Caco-2 (cell line): ENCODE measurements at places on chromosomes 2 and 18. TPM values are rescaled to one million over a fixed set of nuclear protein-coding genes. Genes with fewer than 3 reads are reported as not detected.

The ITM2C gene
- total RNA-seq = 135 and 136 TPM in 2 replicates

The C2orf92 gene
- 9.4 and 10.2 TPM in 2 replicates for total RNA-seq

GRCh38 chr2:53429901-53430300 lies 337.7 kb upstream of the CHAC2 start:
- H3K36me3 ChIP-seq = no peaks in the 10 kb centered on the region
- no peak overlapping the region for H3K27ac ChIP-seq
- no peak for DNase-seq
- H3K4me3 ChIP-seq = no peak overlapping the region
- H3K27me3 ChIP-seq = no peaks in the 10 kb centered on the region

DNA sequence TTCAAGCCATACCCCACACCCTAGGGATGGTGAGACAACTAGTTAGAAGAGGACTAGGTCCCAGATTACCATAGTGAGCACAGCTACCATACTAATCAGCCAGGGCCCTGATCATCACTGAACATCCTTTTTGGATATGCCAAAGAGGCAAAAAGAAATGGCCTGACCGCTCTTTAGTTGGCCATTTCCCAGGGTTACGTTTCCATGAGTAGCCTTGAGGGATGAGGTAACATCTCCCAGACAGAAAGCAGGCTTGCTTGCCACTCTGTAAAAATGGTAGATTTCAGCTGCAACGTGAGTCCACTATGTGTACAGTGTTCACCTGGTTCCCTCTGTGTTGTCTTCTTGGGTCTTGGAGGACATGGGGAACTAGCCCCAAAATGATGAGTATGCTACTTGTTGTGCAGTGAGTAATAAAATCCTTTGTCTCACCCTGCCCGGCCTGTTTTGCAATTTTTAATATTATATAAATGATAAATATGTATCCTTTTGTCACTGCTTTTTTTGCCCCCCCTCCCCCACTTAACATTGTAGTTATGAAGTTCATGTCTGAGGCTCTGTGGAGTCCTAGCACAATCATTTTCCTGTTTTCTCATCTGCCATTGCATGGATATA lies 8.9 kb upstream of the GALM start:
- no peak overlapping the region for H3K4me3 ChIP-seq
- DNase-seq = no peak
- H3K27me3 ChIP-seq = no peaks in the 10 kb centered on the region
- H3K4me1 ChIP-seq = peaks cover 8% of the 10 kb centered on the region; the same call in 1 of the 2 replicates
- no peak overlapping the region for H3K27ac ChIP-seq

DNA sequence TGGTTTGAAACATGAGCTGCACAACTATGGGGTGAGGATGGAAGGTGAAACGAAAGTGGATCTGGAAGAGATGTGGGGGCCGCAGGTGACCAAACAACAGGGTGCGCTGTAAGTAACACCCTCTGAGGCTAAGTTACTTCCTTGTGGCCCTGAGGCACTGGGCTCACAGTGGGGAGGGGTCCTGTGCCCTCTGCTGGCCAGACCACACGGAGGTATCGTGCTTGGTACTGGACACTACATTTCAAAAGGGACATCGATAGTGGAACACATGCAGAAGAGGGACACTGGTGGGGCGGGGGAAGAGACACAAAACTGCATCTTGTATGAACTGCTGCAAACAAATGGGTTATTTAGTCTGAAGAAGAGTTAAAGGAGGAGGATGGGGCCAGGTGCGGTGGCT lies 110.6 kb downstream of the CLIP4 start:
- no peak overlapping the region for H3K27ac ChIP-seq
- H3K4me1 ChIP-seq = no peaks in the 10 kb centered on the region
- H3K4me3 ChIP-seq = no peak overlapping the region
- no peak for DNase-seq
- H3K36me3 ChIP-seq = no peaks in the 10 kb centered on the region

DNA sequence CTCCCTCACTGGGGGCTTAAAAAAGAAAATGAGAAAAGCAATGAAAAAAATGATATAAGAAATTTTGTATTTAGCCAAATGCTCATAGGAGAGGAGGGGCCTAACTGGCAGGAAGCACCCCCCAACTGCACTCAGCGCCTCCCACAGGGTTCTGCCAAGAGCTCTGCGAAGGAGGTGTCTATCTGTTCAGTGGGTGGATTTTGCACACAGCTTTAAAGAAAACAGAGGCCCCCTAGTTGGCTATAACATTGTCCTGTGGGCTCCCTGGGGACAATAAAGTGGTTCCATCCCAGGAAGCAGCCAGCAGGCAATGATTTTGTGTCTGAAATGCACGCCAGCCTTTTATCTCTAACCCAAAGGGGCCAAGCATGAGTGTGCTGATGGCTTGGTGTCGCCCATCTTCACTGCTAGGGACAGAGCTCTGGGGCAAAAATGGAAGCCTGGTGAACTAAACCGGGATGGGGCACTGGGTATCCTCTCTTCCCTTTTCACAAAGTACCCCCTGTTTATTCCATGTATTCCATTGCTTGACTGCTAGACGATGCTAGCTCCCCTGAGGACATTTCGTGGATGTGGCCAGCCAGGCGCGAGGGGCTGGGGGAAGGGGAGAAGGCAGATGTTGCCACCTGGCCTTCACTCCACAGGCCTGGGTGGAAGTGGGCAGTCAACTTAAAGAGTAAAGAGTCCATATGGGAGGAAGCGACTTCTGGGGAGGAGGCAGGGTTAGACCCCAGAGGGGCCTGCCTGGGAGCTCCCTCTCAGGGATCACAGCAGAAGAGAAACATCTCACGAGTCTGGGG lies 205.7 kb downstream of the CYP26B1 start:
- no peak overlapping the region for H3K4me3 ChIP-seq
- no peaks in the 10 kb centered on the region for H3K36me3 ChIP-seq
- no peaks in the 10 kb centered on the region for H3K4me1 ChIP-seq
- H3K27ac ChIP-seq = no peak overlapping the region

GRCh38 chr2:63734510-63734909 lies 107.2 kb upstream of the UGP2 start:
- peaks cover 66% of the 10 kb centered on the region for H3K4me1 ChIP-seq
- peak; percentile 69 for DNase-seq
- H3K36me3 ChIP-seq = no peaks in the 10 kb centered on the region
- peak overlapping the region; percentile 87 for H3K27ac ChIP-seq
- no peaks in the 10 kb centered on the region for H3K27me3 ChIP-seq

The FOXI3 gene
- 0.14 TPM in 1 of 2 replicates, not detected in the other for total RNA-seq

DNA sequence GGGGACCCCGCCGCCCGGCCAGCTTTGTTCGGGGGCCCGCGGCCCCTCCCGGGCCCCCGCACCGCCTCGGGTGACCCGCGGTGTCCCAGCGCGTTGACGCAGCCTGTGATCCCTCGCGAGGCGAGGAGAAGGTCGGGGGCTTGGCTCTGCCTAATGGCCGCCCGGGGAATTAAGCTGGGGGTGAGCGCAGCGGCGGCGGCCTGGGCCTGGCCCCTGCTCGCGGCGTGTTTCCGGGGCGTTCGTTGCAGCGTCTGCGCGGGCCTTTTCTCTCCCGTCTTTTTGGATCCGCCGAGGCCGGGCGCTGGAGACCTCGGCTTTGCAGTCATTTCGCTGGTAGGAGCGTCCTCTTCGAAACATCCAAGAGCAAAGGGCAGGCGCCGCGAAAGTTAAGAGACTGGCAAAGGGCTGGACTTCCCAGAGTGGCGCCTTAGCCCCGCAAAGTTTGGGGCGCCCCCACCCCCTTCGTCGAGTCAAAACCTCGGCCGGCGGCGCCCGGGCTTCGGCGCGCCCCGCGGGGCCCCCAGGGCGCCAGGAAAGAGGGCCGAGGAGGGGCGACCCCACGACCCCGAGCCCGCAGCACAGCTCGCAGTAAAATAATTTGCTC lies 1.3 kb downstream of the SALL3 start:
- no peaks in the 10 kb centered on the region for H3K36me3 ChIP-seq
- no peak overlapping the region for H3K4me3 ChIP-seq
- H3K4me1 ChIP-seq = no peaks in the 10 kb centered on the region
- no peak for DNase-seq
- no peak overlapping the region for H3K27ac ChIP-seq

The KLHL29 gene
- total RNA-seq = 0.61 and 0.81 TPM in 2 replicates

DNA sequence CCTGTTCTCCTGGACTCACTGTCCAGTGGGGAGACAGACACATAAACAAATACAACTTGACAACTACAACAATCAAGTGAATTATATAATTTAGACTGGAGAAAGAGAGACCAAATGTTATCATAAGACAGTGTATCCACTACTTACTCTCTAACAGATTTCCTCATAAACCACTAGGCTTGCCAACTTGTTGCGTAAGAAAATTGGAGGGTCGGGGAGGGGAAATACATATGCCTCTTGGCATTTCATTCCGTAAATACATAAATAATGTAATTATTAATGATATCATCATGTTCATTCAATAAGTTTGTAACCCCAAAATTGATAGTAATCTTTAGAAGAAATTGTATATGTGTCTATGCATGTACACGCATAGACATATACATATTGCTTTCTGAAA lies 14.9 kb downstream of the RAB6D start:
- no peak overlapping the region for H3K4me3 ChIP-seq
- H3K4me1 ChIP-seq = no peaks in the 10 kb centered on the region
- H3K36me3 ChIP-seq = no peaks in the 10 kb centered on the region
- no peak for DNase-seq

- no peaks in the 10 kb centered on the region for H3K27me3 ChIP-seq
- no peak for DNase-seq
- H3K36me3 ChIP-seq = no peaks in the 10 kb centered on the region
These were observed 49.3 kb downstream of the CACNB4 start for GRCh38 chr2:152049541-152049940.

The TTN gene
- total RNA-seq = 9.3 and 11.0 TPM in 2 replicates

DNA sequence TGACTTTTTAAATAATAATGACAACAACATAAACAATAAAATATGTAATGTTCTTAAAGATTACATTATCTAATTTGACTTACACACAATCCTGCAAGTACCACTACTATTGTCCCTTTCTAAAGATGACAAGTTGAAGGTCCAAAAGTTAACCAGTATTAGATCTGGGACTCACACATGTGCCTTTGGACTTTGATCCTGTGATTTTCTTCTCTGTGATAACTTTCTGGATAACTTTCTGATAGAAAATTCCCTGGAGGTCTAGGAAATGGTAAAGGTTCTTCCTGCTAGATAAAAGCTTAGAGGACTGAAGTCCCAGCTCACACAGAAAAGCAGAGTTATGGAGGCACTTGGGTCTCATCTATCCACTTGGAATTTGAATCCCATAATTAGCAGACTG lies 311.9 kb upstream of the KLHL29 start:
- DNase-seq = no peak
- H3K27me3 ChIP-seq = no peaks in the 10 kb centered on the region
- peaks cover 24% of the 10 kb centered on the region for H3K4me1 ChIP-seq
- no peak overlapping the region for H3K27ac ChIP-seq
- H3K36me3 ChIP-seq = no peaks in the 10 kb centered on the region

The DRC1 gene
- total RNA-seq = 0.49 and 1.1 TPM in 2 replicates

The CHRND gene
- not detected in 2 replicates for total RNA-seq

GRCh38 chr2:157837851-157838441 lies 38.2 kb downstream of the ACVR1 start:
- no peaks in the 10 kb centered on the region for H3K36me3 ChIP-seq
- no peak overlapping the region for H3K27ac ChIP-seq
- no peaks in the 10 kb centered on the region for H3K27me3 ChIP-seq
- no peak for DNase-seq
- no peaks in the 10 kb centered on the region for H3K4me1 ChIP-seq
- H3K4me3 ChIP-seq = no peak overlapping the region

The DSG4 gene
- not detected in 2 replicates for total RNA-seq

DNA sequence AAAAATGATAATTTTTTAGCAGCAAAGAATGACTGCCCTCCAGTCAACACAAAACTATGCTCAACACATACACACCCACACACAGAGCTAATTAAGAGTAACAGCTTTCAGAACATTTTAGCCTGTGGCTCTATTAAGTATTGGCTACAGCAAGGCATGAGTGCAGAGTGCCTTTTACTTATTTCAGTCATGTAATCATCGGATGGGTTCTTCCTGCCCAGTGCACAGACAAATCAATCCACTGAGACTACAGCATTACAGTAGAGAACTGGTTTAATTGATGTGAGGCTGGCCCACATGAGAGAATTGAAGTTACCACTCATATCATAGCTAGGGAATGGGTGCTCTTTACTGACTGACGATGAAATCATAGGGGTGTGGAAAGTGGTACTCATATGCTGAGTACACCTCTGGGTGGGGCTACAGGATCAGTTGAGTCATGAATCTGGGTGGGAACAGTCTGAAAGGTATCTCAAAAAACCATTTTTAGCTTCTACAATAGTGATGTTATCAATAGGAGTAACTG lies 241.0 kb downstream of the FSIP2 start:
- H3K36me3 ChIP-seq = no peaks in the 10 kb centered on the region
- no peaks in the 10 kb centered on the region for H3K27me3 ChIP-seq
- H3K27ac ChIP-seq = no peak overlapping the region
- no peak for DNase-seq
- H3K4me1 ChIP-seq = 0 out of 2 replicates have a peak, but pooled peaks cover 4% of the 10 kb centered on the region

The DNAH7 gene
- total RNA-seq = 0.16 and 0.30 TPM in 2 replicates

DNA sequence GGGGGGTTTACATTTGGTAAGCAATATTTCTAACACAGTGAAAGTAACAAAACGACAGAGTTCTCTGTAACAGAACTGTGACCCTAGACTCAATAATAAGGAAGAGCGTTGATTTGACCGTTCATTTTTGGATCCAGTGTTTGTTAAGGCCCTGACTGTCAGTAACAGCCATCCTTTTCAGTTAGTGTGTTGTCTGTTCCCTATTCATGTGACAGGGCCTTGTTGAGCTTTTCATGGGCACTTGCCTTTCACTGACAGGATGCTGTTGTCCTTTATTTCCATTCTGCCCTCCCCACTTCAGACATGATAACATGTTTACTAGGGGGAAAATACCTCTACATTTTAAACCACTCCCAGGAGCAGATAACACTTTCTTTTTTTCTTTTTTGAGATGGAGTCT lies 45.8 kb downstream of the MAP4K4 start:
- H3K4me1 ChIP-seq = peaks cover 74% of the 10 kb centered on the region
- no peak for DNase-seq
- H3K4me3 ChIP-seq = no peak overlapping the region
- H3K27me3 ChIP-seq = no peaks in the 10 kb centered on the region
- H3K27ac ChIP-seq = no peak overlapping the region
- H3K36me3 ChIP-seq = no peaks in the 10 kb centered on the region

The SPP2 gene
- total RNA-seq = not detected in 2 replicates

GRCh38 chr2:112148477-112148876 lies 10.3 kb downstream of the FBLN7 start:
- no peaks in the 10 kb centered on the region for H3K27me3 ChIP-seq
- H3K27ac ChIP-seq = no peak overlapping the region
- no peak overlapping the region for H3K4me3 ChIP-seq
- no peaks in the 10 kb centered on the region for H3K36me3 ChIP-seq
- H3K4me1 ChIP-seq = no peaks in the 10 kb centered on the region
- DNase-seq = no peak

The EML6 gene
- 5.2 and 9.7 TPM in 2 replicates for total RNA-seq

GRCh38 chr2:158006961-158007719 lies 94.5 kb upstream of the UPP2 start:
- no peaks in the 10 kb centered on the region for H3K27me3 ChIP-seq
- H3K4me3 ChIP-seq = no peak overlapping the region
- H3K27ac ChIP-seq = no peak overlapping the region
- no peak for DNase-seq

- H3K4me1 ChIP-seq = no peaks in the 10 kb centered on the region
- no peak for DNase-seq
- no peak overlapping the region for H3K27ac ChIP-seq
- no peak overlapping the region for H3K4me3 ChIP-seq
- no peaks in the 10 kb centered on the region for H3K27me3 ChIP-seq
These were observed 318.2 kb downstream of the GALNT13 start for GRCh38 chr2:154189953-154190352.
